H54 (cell line): ENCODE measurements at places on chromosomes 7 and 10.

GRCh38 chr10:130159192-130159794, 23.1 kb downstream of the GLRX3 start:
- DNase-seq, result no peak

DNA sequence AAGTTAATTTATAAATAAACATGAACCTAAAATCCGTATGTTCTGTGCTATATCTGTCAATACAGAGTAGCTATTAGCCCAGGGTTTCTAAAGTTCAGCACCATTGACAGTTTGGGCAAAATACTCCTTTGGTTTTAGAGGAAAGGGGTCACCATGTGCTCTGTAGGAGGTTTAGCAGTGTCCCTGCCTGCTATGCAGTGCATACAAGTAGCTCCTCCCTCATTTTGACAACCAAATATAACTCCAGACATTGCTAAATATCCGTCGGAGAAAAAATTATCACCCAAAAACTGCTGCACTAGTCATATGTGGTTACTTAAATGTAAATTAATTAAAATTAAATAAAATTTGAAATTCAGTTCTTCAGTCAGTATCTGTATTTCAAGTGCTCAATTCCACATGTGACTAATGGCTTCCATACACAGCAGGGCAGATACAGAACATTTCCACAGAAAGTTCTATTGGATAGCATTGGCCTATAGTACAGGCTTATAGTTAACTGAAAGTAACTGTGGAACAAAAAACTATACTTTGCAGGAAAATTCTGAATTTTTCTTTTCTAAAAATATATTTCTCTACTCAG, 6.4 kb downstream of the UPF2 start:
- DNase-seq, result no peak

DNA sequence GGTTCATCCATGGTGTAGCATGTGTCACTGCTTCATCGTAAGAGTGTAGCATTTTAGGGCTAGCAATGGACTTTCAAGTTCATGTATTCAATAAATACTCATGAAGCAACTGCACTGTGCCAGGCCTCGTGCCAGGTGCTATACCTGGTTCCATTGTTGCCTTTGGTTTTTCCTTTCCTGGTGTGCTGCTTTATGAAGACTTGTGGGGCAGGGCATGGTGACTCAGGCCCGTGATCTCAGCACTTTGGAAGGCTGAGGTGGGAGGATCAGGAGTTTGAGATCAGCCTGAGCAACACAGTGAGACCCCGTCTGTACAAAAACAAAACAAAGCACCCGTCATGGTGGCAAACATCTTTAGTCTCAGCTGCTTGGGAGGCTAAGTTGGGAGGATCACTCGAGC, 2.2 kb upstream of the CPA4 start:
- no peak for DNase-seq

DNA sequence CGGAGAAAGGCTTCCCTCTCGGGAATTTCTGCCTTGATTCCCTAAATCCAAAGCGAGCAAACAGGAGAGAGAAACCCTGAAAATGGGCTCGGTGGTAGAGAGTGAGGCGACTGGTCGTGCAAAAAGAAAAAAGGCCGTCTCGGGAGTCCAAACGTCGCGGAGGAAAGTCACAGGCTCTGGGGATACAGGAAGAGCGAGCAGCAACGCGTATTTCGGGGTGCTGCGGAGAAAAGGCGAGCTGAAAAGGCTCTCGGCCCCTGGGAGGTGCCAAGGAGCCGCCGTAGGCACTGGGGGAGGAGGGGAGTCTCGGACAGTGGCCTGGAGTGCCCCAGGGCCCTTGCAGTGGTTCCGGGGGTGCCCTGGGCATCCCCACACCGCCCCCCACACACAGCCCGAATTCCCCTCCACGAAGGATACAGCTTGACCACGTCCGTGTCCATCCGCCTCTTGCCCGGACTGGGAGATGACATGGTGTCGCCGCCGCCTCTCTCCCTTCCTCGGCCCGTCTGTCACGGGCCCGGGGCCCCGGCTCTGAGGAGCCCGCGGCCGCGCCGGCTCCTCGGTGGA, 591 bp downstream of the UBE2H start:
- no peak for DNase-seq

GRCh38 chr7:51209426-51209825, 107.2 kb downstream of the COBL start:
- DNase-seq, result no peak

DNA sequence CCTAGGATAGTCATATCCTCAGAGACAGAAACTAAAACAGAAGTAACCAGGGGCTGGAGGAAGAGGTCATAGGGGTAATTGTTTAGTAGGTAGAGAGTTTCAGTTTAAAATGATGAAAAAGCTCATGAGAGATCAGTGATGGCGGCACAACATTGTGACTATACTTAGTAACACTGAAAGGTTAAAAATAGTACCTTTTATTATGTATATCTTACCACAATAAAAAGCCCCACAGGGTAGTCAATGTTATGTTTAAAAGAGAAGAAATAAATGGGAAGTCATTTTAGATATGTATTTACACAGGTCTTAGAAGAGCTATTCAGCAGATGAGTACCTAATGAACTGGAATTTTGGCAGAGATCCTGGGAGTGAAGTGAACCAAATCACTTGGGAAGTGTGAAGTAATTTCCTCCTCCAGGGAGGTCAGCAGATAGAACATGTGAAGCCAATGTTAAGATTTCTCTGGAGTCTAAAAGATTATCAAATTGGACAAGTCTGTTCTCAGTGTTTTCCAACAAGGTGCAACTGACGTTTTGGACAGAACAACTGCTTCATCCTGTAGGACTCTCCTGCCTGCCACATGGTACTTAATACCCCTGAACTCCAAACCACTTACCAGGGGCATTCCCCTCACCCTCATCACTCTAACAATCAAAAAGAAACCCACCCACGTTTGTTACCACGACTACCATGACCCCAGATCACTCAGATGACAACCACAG, 6.4 kb downstream of the CDCA7L start:
- DNase-seq, result no peak
